Activated T-cell treated with anti-CD3 and anti-CD28 coated beads for 24 hours (primary cell): ENCODE measurements at places on chromosomes 13 and 19.

- no peak for DNase-seq
These were observed 115.2 kb upstream of the ARGLU1 start for GRCh38 chr13:106683179-106683578.

DNA sequence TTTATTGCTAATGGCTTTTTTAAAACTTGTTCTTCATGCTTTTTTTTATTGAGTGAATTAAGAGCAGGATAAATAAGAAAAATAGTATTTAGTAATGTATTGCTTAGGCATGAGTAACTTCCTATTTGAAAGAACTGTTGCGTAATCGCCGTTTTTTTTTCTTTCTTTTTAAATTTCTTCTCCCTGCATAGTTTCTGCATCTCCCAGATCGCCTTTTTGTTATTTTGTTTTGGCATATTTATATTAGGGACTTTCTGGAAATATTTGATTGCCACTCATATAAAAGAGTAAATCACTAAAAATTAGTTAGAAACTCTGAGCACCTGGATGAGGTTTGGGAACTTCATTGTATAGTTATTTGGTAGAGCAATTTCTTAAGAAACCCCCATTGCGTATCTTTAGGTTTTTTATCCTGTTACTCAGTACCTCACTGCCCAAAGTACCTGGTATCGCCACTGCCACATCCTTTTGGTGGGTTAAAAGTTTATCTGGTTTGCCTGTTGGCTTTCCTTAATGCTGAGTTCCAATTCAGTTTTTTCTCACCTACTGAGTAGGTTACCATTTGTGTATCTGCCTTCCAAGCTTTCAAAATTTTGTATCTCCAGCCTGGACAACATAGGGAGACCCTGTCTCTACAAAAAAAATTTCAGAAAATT lies 36.2 kb upstream of the LPAR6 start:
- no peak for DNase-seq

DNA sequence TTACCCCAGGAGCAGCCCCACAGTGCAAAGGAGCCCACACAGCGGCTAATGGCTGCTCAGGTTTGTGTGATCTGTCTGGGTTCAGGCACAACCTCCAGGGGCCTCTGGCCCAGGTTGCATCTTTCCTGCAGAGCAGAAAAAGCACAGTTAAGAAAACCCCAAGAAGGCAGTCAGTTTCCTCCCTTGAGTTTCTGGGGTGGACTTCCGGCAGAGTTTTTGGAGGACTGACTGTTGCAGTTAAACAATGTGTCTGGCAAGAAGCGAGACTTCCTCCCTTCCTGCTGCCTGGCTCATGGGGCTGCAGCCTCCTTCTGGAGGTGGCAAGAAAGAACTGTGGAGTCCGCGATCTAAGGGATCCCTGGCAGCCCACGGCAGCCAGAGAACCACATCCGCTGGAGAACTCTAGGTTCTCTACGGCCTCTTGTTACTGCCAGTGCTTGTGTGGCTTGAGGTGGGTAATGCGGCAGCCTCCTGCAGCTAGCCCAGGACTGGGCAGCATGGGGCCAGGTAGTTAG lies 114.4 kb downstream of the ZDHHC20 start:
- no peak for DNase-seq

DNA sequence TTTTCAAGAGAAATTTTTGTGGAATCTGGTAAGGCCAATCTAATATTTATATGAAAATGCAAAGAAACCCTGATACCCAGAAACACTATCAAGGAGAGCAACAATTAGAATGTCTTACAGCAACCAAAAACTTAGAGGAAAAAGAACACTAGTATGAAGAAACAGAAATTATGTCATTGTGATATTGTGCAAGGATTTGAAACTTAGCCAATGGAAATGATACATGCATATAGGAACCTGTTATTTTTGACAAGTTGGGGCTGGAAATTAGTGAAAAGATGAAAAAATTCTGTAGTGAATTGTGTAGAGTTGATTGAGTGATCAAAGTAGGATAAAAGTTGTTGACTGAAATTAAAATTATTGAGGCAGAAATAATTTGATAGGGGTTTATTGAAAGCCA lies 792.6 kb upstream of the SLITRK6 start:
- no peak for DNase-seq

- DNase-seq = no peak
These were observed 20.8 kb upstream of the EPHX3 start for GRCh38 chr19:15253061-15253460.

DNA sequence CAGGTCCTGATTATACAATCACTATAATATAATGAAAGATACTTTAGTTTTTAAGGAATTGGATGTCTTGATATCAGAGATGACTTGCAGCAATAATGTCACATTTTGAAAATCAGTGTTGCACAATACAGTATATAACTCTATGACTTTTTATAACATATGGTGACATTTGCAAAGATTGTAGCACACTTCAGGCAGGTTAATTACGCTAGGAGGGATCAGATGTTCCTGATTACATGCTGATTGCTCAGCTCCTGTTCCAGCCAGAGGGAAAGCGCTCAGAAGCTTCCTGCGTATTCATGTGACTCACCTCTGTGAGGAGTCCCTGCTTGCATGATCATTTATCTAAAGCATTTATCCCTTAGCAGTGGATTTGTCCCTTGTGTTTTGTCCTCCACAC lies 265.6 kb downstream of the GPC5 start:
- DNase-seq = no peak

DNA sequence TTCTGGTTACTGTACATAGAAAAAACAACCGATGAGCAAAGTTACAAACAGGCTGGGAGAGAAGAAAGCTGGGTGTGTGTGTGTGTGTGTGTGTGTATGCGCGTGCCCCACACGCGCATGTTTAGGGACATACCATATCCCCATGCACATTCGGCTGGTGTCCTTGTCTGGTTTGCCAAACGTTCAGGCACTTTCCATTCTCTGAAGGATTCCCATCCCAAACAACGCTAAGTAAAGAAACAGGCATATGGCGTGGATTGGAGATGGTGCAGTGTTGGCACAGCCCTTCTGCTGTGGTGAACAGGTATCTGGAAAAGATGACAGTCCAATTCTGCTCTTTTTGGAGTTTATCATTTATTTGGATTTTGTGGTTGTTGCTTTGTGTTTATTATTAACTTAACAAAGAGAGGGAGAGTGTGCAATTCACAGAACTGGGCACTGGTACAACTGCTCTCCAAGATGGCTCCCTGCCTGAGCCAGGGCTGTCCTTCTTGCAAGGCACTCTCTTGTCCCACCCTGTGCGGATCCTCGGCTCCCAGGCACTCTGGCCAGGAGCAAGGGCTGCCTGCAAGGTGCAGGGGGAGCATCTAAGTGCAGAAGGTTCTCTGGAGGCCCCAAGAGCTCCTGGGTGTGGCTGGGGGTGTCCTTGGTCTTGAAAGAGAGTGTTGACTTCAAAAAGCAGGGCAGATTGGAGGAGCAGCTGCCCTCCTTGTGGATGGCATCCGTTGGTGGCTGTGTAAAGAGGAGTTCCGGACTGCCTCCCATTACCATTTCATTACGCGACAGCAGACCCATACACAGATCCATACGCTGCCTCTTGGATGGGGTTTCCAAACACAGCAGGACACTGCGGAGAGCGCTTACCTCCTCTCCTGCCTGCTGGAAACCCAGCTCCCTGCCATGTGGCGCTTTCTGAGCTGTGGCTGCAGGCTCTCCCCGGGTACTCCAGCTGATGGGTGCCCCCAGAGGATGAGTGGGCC lies 263.1 kb downstream of the ZNF536 start:
- no peak for DNase-seq

DNA sequence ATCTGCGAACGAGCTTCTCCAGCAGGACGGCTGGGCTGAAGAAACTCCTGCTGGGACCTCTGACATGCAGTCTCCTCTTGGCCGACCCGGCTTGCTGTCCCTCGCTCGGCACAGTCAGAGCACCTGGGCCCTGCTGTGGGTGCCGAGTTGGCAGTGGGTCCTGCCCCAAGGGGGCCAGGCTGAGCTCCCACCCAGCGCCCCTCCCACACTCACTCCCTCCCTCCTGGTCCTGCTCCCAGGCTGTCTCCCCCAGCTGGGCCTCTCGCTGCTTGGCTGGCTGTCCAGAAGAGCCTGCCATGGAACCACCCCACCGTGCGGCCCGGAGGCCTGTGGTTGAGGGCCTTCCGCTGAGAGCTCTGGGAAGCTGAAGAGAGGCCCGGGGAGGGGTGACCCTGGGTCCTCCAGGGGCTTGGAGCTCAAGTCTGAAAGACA lies 6.0 kb downstream of the AKT2 start:
- DNase-seq = no peak

GRCh38 chr13:44012910-44013757 lies 133.4 kb downstream of the LACC1 start:
- DNase-seq = no peak

DNA sequence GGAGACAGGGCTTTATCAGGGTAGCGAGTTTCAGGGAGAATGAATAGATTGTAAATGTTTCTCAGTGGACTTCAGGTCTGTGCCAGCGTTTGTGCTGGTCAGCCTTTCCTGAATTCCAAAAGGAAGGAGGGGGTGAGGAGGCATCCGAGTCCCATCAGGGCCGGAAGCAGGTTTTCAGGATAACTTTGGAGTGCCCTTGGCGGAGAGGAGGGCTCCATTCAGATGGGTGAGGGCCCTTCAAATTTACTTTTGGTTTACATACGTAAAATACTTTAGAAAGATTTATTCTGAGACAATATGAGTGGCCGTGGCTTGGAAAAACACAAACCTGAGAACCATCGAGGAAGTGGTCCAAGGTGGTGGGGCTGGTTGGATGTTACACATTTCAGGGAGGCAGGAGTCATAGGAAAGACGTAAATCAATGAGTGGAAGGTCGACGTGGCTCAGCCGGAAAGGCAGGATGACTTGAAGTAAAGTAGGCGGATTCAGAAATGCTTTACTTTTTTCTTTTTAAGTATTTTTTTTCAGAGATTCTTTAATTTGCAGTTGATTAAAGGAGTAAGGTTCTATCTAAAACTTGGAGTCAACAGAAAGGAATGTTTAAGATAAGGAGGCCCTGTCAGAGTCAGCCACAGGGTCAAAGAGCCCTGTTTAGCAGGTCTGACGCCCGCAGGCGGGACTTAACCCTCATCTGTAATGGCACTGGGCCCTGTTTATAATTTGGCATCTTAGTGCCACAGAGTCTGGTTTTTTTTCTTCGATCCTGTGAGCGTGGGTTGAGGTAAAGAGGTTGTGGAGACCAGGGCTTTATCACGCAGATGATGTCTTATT lies 32.8 kb downstream of the ATP11A start:
- DNase-seq = no peak

DNA sequence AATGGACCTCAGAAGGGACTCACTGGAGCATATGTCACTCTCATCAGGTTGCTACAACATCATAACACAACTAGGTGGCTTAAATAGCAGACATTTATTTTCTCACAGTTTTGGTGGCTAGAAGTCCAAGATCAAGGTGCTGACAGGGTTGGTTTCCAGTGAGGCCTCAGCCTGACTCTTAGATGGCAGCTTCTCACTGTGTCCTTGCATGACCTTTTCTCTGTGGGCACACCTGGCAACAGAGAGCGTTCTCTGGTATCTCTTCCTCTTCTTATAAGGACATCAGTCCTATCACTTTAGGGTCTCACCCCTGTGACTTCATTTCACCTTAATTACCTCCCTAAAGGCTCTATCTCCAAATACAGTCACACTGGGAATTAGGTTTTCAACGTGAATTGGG lies 74.5 kb downstream of the CYSLTR2 start:
- no peak for DNase-seq

GRCh38 chr19:49869009-49869483 lies 1.7 kb upstream of the PNKP start:
- no peak for DNase-seq

DNA sequence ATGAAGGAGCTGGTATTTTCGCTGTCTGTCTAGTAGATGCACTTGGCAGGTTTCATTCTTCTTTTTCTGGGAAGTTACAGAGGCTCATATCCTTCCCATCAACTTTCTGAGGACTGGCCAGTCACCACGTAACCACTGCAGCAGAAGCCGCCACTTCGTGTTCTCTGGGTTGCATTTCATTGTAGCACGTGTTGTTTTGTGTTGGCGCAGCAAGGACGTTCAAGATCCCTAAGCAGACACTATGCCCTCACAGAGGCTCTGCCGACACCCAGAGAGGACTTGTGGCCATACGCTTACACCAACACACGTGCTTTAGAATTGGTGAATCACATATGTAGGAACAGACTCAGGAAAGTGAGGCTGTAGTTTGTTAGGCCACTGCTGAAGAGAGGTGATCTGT lies 42.2 kb upstream of the TEX29 start:
- DNase-seq = no peak

- peak; percentile 55 for DNase-seq
These were observed 880 bp downstream of the SWSAP1 start for GRCh38 chr19:11375143-11375948.

- DNase-seq = no peak
These were observed 597.7 kb downstream of the GPC6 start for GRCh38 chr13:93824286-93824685.

DNA sequence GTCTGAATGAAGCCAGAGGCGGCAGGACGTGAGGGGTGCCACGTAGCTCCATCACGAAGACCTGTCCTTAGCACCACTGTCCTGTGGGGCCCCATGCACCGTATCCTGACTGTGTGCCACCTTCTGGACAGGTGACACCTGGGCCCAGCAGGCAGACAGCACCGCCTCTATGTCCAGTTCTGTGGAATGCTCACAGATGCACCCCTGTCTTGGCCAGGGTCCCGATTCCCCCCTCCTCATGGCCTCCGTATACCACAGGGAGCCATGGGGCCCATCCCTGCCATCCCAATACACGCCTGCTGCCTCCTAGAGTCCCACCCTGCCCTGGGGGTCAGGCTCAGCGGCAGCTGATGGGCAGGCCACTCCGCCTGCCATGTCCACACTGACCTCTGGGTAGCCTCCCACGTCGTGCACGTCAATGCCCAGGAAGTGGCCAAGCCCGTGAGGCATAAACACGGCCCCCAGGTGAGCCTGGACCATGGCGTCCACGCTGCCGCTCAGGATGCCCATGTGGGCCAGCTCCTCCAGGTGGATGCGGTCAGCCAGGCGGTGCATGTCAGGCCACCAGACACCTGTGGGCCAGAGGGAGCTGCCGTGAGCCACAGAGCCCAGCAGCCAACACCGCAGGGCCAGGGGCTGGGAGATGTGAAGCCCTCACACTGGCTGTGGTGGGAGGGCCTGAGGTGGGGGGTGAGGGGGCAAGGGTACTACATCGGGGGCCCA lies 17.6 kb downstream of the CEBPG start:
- DNase-seq = no peak

GRCh38 chr19:30276011-30276882 lies 95.9 kb upstream of the ZNF536 start:
- DNase-seq = no peak

- DNase-seq = no peak
These were observed 131.8 kb upstream of the VSTM2B start for GRCh38 chr19:29393915-29394460.

DNA sequence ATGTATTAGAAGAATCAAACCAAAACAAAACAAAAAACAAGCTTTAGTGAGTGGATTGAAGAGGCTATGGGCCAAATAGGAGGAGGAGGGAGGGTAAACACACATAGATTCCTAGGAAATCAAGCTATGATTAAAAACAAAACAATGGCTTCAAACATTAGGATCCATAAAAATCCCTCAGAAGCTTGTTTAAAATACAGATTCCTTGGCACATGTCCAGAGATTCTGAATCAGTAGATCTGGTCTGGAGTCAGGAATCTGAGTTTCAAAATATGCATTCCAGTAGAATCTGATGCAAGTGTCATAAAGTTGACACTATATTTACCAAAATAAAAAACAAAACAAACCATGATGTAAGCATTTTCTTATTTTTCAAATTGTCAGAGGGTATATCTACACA lies 692.8 kb upstream of the SGCG start:
- DNase-seq = no peak
